ENCODE measurements at places on chromosomes 6 and 20. TPM values are rescaled to one million over a fixed set of nuclear protein-coding genes. Genes with fewer than 3 reads are reported as not detected.

CNR1 gene
- total RNA-seq, result not detected

LY6G6C gene
- total RNA-seq, result not detected

BCAS1 gene
- total RNA-seq, result 0.05 TPM

ARMH2 gene
- total RNA-seq, result not detected

LY6G6D gene
- not detected for total RNA-seq

TNFRSF6B gene
- total RNA-seq, result not detected

ZNF391 gene
- 3.3 TPM for total RNA-seq

OLIG3 gene
- not detected for total RNA-seq

HTR1E gene
- total RNA-seq, result not detected

PSORS1C2 gene
- not detected for total RNA-seq

COL19A1 gene
- 0.26 TPM for total RNA-seq

RPS21 gene
- 3,072 TPM for total RNA-seq

MOG gene
- not detected for total RNA-seq

AVP gene
- not detected for total RNA-seq

LIME1 gene
- total RNA-seq, result 3.1 TPM

TSPO2 gene
- not detected for total RNA-seq

CALHM6 gene
- total RNA-seq, result 3.4 TPM

WFDC6 gene
- total RNA-seq, result not detected

RUNX2 gene
- 3.6 TPM for total RNA-seq

TPBG gene
- not detected for total RNA-seq

EDN1 gene
- 0.24 TPM for total RNA-seq

ZC2HC1B gene
- not detected for total RNA-seq

GATA5 gene
- not detected for total RNA-seq

FGD2 gene
- 0.48 TPM for total RNA-seq

ENPP5 gene
- 0.62 TPM for total RNA-seq

DEFB124 gene
- total RNA-seq, result not detected

PCED1A gene
- 44.8 TPM for total RNA-seq

MCHR2 gene
- not detected for total RNA-seq

PGC gene
- not detected for total RNA-seq

TTK gene
- total RNA-seq, result 51.1 TPM

MYLK2 gene
- 0.17 TPM for total RNA-seq

FOXO3 gene
- 3.6 TPM for total RNA-seq

TGM3 gene
- total RNA-seq, result not detected
